ENCODE measurements at places on chromosomes 6 and 20.

GRCh38 chr6:4895971-4896370, 107.9 kb downstream of the RPP40 start:
- no peak for DNase-seq

- DNase-seq: no peak
Observed at GRCh38 chr6:43909474-43910148, 139.6 kb downstream of the VEGFA start.

- no peak for DNase-seq
Observed at GRCh38 chr20:58519940-58520712, 4.9 kb upstream of the APCDD1L start.

GRCh38 chr20:5569021-5569420, 181.2 kb upstream of the SHLD1 start:
- peak; percentile 57 for DNase-seq

GRCh38 chr20:16596991-16597390, 23.7 kb upstream of the KIF16B start:
- DNase-seq: no peak

- DNase-seq: no peak
Observed at GRCh38 chr20:39294137-39294725, 332.1 kb downstream of the DHX35 start.

DNA sequence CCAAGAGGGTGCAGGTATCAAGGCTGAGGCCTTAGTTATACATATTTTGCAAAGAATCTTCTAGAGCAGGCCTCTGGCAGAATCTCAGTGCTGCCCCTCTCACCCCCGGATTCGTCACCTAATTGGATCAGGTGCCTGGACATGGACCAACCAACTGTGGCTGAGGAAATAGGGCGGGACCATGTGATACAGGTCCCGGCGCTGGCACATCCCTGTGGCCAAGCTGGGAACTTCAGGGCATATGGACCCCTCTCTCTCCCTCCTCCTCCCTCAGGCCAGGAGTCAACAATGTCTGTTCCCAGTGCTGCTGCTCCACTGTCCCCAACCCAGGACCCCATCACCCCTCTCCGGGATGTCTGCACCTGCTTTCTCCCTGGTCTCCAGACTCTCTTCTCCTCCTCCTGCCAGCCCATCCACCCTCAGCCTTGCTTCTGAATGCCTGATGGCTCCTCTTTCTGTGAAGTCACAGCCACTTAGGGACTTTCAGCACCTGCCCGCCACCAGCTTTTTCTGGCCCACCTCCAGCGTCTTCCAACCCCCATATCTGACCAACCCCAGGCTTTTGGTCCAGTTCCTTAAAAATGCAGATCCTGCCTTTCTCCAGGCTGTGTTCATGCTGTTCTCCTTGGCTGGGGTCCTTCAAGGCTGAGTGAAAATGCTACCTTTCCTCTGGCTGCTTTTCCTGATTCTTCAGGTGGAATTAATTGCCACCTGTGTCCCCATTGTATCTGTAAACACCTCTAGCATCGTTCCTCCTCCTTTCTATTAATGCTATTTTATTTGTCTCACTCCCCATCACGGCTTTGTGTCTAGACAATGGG, 19.0 kb upstream of the MLN start:
- no peak for DNase-seq

- DNase-seq: no peak
Observed at GRCh38 chr20:17892189-17892938, 76.2 kb downstream of the SNX5 start.

All from stimulated activated CD4-positive, alpha-beta T cell treated with anti-CD3 and anti-CD28 coated beads, Interleukin-12 subunit alpha, Interleukin-12 subunit beta, amount 100 ng/mL, for 48 hours (primary cell).